ENCODE measurements at places on chromosomes 13 and 19.

GRCh38 chr13:89786531-89786930 is 1561.0 kb upstream of the MIR17HG start:
- DNase-seq = no peak

- DNase-seq = no peak
These were observed 4.8 kb downstream of the COLGALT1 start for GRCh38 chr19:17560205-17560595.

DNA sequence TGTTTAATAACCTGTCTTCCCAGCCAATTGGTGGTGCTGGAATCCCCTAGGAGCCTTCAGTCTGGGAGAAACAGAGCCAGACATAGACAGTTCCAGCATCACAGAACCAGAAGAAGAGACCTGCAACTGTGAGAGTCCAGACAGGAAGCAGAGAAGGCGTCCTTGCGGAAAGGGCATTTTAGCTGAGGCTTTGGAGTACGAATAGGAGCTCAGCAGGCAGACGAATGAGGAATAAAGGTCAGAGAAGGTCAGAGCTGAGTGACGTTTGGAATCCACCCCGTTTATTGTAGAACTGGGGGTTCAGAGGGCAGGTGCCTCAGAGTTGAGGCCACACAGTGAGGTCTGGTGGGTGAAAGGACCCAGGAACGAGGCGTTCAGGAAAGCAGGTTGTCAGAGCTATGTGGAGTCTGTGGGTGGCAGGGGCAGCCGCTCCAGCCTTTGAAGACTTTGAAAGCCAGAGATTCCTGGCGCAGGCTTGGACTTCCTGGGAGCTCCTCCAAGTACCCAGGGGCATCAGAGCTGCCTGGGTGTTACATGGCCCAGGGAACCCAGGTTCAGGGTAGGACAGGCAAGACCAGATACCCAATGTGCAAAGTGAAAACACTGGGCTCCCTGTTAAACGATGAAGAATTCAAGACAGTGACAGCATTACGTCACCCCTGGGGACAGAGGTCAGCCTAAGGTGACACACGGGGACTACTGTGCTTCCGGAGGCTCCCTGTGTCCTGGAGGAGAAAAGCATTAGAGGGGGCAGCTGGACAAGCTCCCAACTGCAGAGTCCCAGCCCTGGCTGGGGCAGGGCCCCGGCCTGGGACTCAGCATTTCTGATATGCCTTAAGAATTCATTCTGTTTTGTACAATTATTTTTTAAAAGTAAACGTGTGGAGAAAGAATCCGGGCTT is 5.5 kb downstream of the ARRDC2 start:
- DNase-seq = no peak

DNA sequence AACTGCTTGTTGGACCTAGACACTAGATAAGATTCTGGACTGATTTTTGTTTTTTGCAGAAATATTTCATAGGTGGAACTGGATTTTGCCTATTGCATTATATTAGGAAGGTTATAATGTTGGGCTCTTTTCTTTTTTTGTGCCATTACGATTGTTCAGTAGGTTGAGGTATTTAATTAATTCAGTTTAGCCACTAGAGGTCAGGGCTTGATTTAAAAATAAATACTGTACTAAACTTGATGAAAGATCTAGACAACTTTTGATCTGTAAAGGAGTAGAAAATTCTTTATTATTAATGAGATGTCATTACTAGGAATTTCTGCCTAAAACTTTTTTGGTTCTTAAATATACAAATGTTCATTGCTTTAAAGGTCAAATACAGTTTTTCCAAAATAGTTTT is 15.2 kb upstream of the SUPT20H start:
- DNase-seq = no peak

GRCh38 chr13:42807866-42808265 is 26.5 kb downstream of the FAM216B start:
- no peak for DNase-seq
